ENCODE measurements at places on chromosomes 11 and 22.

DNA sequence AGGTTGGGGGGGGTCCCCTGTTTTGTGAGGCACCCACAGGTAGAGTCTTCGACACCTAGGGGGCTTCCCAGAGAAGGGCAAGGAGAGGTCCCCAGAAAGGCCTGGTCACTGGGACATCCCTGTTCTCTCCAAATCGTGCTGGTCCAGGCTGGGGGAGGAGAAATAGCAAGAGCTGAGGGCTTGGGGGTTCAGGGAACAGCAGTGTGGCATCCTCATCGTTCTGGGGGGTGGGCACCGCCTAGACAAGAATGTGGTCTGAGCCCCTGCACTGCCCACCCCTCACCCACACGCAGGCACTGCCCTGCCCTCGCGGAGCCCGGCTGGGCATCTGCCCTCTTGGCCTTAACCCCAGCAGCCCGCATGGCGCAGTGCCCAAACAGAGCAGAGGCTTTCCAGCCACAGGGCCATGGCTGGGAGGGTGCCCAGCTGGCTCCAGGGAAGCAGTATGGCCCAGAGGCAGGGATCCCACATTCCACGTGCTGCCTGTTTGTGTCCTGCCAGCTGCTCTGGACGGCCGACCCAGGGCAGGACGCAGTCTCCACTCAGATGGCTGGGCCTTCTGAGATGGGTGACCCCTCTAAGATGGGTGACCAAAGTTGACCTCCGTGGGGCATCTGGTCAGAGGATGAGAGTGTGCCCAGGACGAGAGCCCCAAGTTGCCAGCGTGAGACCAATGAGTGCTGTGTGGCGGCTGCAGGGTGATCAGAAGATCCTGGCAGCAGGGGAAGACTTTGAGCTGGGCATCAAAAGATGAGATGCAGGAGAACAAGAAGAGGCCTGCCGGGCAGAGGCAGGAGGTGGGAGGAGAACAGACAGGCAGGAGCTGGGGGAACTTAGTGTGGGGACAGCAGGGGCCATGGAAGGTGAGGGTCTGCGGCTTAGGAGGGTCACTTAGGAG, 14.4 kb downstream of the SCARF2 start:
- no peak for DNase-seq

DNA sequence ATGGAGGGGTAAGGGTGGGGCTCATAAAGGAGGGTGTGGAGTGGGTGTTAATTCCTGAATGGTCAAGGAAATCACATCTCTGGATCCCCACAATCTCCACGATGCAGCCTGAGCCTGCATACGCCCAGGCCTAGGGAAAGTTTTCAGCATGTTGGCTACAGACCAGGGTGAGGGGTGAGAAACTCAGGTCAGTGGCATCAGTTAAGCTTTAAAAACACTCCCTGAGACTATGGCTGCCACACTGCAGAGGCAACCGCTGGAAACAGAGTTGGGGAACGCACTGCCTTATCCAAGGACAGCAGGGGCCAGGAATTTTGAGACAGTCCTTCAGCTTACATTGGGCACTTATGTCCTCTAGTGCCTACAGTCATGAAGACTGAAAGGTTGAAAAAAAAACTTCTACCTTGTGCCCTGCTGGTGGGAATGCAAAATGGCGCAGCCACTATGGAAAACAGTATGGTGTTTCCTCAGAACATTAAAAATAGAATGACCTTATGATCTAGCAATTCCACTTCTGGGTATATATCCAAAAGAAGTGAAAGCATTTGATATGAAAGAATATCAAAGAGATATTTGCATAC, 19.7 kb downstream of the DKK3 start:
- DNase-seq: no peak

DNA sequence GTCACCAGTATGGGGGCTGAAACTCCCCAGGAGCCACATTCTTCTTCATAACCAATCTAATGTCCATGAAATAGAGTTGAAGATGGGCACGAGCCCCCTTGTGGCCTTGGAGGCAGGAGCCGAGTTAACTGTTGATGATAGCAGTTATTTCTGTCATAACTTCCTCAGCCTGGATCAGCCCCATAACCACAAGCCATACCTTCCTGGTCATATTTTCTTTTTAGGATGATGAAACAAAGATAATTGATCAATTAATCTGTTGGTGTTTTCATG, 65.0 kb upstream of the TTC12 start:
- no peak for DNase-seq

- DNase-seq: no peak
These were observed 43.8 kb downstream of the FBLN1 start for GRCh38 chr22:45546333-45547015.

DNA sequence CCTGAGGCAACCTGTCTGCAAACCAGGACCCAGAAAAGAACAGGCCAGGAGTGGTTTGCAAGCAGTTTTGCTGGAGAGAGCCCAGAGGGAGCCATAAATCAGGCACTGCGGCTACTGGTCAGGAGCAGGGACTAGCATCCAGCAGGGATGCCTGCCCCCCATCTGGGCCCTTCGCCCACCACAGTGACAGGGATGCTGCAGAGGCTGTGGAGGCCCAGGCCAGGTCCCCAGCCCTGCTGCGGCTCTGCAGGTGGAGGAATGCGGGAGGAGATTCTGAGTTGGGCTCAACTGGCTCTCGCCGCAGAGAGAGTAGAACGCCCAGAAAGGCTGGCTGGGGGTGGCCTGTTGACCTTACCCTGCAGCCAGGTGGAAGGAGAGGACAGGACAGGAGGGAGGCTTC, 16.4 kb upstream of the NEFH start:
- no peak for DNase-seq

DNA sequence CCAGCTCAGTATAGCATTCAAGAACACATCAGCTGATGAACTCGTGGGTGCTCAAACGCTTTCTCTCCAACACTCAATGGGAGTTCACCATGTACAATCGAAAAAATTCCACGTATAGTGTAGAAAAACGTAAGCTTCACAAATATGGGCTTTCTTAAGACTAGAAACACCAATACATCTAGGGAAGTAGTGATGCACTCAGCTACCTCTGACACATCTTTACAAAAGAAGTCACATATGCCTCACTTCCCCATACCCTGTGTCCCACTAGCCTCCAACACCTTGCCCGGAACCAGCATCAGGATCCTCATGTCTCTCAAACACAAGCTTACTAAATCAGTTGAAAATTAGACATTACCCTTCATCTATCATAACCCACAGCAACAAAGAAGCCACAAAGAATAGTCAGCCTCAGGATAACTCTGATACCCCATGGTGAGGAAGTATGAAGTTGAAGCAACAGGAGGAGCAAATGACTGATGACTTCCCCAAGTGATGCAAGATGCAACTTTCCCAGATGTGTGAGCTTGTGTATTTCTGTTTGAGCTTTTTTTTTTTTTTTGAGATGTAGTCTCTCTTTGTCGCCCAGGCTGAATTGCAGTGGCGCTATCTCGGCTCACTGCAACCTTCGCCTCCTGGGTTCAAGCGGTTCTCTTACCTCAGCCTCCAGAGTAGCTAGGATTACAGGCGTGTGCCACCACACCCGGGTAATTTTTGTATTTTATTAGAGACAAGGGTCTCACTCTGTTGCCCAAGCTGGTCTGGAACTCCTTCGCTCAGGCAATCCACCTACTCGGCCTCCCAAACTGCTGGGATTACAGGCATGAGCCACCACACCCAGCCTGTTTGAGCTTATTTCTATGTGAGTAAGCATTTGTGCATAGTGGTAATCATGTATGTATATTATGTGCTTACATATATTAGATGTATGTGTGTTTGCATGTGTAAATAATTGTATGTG, 8.5 kb upstream of the DENND5A start:
- no peak for DNase-seq

- DNase-seq: no peak
These were observed 32.0 kb downstream of the GUCY1A2 start for GRCh38 chr11:106986261-106986660.

DNA sequence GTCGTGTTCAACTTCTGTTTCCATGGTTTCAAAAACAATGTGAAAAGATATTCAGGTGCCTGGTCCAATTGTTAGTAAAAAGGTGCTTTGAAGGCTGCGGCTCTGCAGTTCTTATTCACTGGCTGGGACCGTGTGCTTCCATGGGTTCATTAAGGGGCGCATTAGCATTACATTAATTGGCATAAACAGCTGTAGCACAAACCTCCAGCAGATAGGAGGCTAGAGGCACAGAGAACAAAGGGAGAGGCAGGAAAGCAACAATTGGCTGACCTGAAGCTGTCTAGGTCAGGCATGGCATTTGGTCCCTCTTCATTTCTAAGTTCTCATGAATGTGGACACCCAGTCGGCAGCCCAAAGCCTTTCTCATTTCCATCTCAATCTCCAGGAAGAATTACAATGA, 16.6 kb downstream of the PAK1 start:
- DNase-seq: no peak

- DNase-seq: no peak
These were observed 30.9 kb upstream of the MPEG1 start for GRCh38 chr11:59243633-59244032.

DNA sequence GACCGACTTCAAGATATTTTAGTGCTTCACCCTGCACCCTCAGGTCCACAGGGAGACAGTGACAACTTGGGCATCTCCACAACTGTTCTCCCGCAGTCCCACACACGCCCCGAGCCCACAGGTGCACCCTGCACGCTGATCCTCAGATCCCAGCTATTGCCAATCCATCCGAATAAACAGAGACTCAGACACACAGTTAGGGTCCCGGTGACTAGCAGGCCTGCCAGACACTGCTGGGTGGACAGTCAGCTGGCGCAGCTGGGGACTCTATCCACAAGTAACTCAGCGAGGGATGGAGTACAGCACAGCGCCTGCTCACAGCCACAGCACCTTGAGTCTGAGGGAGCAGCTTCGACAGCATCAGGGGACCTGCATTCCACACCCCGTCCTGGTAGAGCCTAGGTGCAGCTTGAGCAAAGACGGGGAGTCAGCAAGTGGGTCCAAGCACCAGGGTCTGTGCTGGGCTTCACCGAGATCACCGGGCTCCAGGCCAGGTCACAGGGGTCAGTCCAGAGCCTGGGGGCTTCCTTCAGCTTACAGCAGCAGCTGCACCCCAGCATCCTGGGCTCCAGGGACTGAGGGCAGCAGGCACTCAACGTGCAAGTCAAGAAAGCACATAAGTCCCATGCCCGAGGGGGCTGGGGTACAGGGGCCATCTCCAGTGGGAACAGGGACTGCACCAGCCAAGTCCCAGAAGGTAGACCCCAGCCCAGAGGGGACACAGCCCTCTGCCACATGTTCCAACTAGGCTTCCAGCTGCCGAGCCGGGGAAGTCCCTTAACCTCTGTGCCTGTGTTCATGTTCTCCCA, 7.6 kb downstream of the RPL3 start:
- no peak for DNase-seq

- DNase-seq: peak; percentile 65
These were observed at the start of gene CYB5R3 for GRCh38 chr22:42649246-42650099. CYB5R3 (minus strand) TSS chr22:42649392; CDS start chr22:42649315, 77 bp downstream.

- DNase-seq: no peak
These were observed 51.7 kb upstream of the FTH1 start for GRCh38 chr11:62018981-62019664.

DNA sequence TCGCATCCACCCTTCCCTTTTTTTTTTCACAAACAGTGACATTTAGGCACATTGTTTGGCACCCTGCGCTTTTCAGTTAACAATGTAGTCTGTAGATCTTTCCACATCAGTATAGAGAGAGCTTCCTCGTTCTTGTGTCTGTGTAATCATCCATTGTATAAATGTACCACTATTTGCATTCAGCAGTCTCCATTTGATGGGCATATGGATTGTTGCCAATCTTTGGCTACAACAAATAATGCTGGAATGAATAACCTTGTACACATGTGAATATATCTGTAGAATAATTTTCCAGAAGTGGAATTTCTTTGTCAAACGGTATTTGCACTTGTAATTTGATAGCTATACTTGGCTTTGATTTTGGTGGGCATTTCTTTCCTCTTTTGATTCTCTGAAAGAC, 17.1 kb downstream of the MPEG1 start:
- DNase-seq: no peak

GRCh38 chr11:18368221-18368620, 26.1 kb upstream of the LDHA start:
- no peak for DNase-seq

GRCh38 chr11:96197801-96198701, 144.9 kb downstream of the MAML2 start:
- DNase-seq: no peak

DNA sequence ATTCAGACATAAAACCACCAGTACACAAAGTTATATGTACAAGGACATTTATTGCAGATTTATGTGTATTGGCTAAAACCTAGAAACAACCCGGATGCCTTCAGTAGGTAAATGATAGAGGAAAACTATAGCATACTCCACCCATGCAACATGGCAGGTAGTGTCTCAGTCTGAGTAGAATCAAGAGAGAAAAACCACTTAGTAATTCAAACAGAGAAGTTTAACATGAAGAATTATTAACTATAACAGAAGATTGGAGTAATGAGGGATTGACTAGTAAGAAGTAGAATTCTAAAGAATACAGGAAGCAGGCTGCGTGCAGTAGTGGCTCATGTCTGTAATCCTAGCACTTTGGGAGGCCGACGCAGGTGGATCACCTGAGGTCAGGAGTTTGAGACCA, 16.2 kb upstream of the SPTY2D1 start:
- DNase-seq: no peak
